ENCODE measurements at places on chromosomes 11 and 22.

DNA sequence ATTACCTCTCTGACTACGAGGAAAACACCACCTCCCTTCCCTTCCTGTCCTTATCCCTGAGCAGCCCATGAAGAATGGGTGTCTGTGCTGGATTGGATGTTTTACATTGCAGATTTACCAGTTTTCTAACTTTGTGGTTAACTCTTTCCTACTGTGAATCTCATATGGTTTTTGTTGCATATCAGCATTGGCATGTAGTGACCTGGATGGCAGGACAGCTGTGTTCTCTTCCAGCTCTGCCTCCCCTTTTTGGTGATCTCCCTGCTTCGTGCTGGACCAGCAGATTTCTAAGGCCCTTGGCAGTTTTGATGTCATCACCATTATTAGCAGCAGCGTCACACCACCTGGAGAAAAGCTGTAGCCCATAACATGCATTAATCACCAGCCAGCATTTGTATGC is 26.7 kb downstream of the OR6Q1 start:
- no peak for DNase-seq

DNA sequence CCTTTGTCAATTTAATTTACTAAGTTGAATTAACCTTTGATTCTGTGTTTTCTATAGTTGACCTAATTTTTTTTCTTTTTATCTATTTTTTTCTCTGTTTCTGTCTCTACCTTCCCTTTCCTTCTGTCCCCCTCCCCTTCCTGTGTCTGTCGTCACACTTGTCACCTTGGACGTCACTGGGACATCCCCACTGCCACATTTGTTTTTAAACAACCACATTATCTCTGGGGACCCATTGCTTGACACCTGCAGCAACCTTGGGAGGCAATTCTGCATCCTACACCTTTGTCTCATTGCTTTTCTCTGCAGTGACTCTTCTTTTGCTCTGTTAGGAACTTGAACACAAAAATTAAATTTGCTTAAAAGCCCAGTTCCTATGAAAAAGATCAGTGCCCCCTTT is 51.8 kb upstream of the TTC12 start:
- no peak for DNase-seq

- no peak for DNase-seq
Observed at GRCh38 chr22:32649515-32650200, 151.8 kb upstream of the TIMP3 start.

GRCh38 chr11:73154178-73154577 is 12.1 kb upstream of the FCHSD2 start:
- no peak for DNase-seq

DNA sequence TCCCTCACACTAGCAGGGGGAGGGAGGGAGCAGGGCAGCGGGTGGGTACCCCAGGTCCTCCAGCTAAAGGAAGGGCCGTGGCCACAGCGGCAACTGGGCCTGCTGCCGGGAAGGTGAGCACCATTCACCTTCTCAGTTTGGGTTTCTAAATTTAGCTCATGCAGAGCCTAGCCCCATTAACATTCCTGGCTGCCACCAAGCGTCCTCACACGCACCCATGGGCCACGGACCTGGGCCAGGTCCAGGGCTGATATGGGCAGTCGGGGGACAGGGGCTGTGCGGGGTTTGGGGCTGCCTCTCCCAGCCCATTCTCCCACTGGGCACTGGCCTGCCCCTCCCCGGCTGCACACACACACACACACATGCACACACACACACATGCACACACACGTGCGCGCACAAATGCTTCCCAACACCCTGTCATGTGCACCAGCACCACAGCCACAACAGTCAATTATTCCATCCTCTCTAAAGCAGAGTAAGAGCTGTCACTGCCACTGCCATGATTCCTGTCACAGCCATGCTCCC is 28.7 kb downstream of the SYT7 start:
- no peak for DNase-seq

GRCh38 chr11:62535802-62536201 is 10.8 kb downstream of the AHNAK start:
- DNase-seq: no peak

- no peak for DNase-seq
Observed at GRCh38 chr11:123265951-123266350, 70.9 kb upstream of the CLMP start.

- no peak for DNase-seq
Observed at GRCh38 chr11:2265396-2265795, 5.0 kb downstream of the ASCL2 start.

- no peak for DNase-seq
Observed at GRCh38 chr11:128890543-128891368, at the start of gene KCNJ5. Gene KCNJ5, plus strand, starts transcription at chr11:128891356. Its CDS starts 19,918 bp downstream, at chr11:128911274.

GRCh38 chr11:58507355-58507754 is 550 bp downstream of the OR5B21 start:
- DNase-seq: no peak

DNA sequence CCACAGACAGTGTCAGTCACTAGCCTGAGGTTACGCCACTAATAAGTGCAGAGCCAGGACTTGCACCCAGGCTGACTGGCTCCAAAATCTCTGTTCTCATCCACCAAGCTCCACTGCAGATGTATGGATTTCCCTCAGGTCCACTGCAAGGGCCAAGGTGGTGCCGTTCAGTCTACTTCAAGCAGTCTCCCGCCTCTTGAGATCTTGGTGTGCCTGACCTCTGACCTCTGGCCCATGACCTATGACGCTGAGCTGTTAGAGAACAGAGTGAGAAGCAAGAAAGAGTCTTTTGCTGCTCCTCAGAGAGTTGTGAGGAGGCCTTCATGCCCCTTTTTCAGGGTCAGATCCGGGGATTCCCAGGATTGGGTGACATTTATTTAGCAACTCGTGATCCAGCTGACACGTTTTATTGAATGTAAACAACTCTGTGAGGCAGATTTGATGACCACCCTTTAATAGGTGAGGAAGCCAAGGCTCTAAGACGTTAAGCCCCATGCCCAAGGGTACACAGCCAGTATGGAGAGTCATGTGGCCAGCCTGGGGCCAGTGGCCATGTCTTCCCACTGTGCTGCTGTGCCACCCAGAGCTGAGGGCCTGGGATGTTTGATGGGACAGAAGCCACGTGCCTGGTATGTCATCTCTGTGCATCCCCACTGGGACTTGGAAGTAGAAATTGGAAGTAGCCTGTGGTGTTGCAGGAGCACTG is 25.2 kb downstream of the DCPS start:
- DNase-seq: no peak

- DNase-seq: no peak
Observed at GRCh38 chr11:118167253-118167652, 9.2 kb downstream of the SCN2B start.

DNA sequence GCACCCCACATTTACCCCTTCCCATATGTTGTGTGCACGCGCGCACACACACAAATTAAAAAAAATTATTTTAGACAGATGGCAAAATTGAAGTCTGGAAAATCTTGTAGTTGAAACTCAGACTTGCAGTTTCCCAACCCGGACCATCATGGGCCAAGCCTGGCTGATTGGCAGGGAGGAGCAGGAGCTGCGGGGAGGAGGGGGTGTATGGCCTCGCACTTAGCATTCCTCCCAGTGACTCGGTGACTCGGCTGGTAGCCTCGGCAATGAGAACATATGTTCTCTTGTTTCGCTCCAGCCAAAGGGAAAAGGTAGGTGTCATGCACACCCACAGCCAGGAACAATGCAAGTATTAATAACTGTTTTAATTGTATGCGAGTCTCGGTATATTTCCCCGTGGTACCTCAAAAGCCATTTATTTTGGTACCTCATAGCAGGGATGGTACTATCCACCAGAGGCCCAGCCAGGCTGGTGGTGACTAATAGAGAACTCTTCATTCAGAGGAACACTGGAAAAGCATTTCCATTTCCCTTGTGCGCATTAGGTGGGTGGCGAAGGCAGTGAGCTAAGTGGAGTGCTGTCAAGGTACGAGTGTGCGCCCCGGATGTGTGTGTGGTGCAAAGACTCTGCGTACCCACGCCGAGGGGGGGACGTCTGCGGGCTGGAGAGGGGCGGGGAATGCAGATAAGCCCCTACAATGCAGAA is 92.5 kb downstream of the DSCAML1 start:
- DNase-seq: no peak

- DNase-seq: no peak
Observed at GRCh38 chr22:38949889-38950405, 7.5 kb upstream of the APOBEC3A start.

GRCh38 chr22:21028277-21029251 is 3.8 kb downstream of the SLC7A4 start:
- DNase-seq: no peak

- DNase-seq: no peak
Observed at GRCh38 chr22:44419429-44419828, 78.6 kb downstream of the RTL6 start.

- no peak for DNase-seq
Observed at GRCh38 chr11:120511116-120511819, at the start of gene GRIK4. Gene GRIK4, plus strand, starts transcription at chr11:120511748. Its CDS starts 148,571 bp downstream, at chr11:120660319.

- no peak for DNase-seq
Observed at GRCh38 chr11:45482331-45482730, 183.1 kb downstream of the CHST1 start.

DNA sequence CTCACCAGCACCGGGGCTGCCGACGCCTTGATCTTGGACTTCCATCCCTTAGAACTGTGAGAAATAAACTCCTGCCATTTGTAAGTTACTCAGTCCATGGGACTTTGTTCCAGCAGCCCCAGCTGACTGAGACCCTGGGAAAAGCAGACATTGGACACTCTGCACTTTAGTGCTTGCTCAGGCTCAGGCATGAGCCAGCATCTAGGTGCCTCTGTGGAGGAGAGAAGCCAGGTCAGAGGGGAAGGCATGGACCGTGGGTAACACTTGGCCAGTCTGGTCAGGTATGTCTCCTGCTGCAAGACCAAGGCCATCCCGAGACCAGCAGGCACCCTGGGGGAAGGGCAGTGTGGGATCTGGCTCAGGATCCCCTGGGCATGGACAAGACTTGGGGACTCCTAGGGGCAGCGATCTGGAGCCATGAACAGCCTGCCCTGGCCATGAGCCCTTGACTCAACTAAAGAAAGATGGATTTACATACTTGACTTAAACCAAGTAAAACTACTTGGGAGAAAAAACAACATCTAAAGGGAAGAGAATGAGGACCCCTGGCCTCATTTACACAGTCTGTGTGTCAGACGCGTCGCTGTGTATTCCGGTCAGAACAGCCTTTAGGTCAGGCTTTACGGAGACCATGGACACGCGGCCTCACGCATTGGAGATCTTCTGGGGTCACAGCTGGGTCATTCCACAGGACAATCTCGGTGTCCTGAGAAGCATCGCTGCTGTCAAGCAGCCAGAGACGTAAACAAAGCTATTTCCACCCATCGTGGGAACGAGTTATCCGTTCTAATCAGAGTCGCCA is 497.1 kb downstream of the BRD1 start:
- no peak for DNase-seq

GRCh38 chr11:96154802-96155520 is 188.0 kb downstream of the MAML2 start:
- DNase-seq: no peak

- no peak for DNase-seq
Observed at GRCh38 chr22:32684148-32684821, 117.2 kb upstream of the TIMP3 start.

DNA sequence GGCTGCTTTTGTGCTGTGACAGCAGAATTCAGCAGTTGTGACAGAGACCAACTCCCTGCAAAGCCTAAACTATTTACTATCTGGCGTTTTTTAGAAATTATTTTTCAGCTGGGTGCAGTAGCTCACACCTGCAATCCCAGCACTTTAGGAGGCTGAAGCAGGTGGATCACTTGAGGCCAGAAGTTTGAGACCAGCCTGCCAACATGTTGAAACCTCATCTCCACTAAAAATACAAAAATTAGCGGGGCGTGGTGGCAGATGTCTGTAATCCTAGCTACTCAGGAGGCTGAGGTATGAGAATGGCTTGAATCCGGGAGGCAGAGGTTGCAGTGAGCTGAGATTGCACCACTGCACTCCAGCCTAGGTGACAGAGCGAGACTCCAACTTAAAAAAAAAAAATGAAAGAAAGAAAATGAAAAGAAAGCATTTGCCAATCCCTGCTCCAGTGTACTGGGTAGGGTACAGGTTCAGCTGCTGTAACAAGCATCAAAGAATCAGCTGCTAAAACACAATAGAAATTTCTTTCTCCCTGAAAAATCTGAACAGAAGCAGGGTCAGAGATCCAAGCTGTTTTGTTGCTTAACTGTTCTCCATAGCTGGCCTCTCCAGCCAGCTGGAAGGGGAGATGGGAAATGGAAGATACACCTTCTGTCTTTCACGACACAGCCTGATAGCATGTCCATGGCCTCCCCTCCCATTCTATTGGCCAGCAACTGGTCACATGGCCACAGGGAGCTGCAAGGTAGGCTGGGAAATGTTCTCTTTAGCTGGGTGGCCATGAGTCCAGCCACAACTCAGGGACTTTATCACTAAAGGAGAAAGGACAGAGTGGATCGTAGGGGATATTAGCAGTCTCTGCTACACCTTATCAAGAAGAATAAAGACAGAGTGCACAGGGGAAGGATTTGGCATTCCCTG is 8.5 kb upstream of the NCF4 start:
- DNase-seq: no peak

- no peak for DNase-seq
Observed at GRCh38 chr11:86990031-86990430, 34.8 kb upstream of the FZD4 start.

DNA sequence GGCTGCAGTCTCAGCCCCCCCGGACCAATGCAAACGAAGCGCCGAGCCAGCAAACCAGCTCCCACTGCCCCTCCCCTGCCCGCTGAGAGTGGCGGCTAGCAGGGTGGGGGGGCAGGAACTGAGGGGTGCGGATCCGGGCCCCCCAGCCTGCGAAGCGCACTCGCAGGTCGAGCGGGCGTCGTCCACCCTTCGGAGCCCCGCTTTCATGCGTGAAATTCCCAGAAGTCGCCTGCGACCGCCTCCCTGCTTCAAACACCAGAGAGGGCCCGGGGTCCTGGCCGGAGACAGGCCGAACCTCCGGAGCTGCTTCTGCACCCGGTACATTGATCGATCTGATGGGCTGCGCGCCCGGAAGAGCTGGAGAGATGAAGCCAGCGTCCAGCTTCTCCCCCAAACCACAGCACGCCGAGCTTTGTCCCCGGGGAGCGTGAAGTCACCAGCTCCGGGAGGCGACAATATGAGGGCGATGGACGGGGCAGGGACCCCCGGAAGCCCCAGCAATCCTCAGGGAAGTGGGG is 646 bp upstream of the PATZ1 start:
- no peak for DNase-seq

DNA sequence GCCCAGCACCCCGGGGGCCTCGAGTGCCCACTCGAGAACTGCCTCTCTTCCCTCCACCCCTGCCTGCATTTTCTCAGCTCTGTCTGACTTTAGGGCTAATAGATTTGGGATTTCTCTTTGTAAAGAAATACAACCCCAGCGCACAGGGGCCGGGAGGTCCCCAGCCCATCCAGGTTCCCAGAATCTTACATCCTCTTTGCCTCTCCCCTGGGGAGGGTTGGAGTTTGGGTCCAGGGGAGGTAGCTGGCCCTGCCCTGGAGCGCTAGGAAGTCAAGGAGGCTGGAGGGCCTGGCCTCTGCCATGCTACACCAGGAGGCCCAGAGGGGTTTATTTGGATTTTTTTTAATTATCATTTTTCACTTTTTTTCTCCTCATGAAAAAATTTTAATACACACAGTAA is 65.7 kb upstream of the LMO1 start:
- no peak for DNase-seq

DNA sequence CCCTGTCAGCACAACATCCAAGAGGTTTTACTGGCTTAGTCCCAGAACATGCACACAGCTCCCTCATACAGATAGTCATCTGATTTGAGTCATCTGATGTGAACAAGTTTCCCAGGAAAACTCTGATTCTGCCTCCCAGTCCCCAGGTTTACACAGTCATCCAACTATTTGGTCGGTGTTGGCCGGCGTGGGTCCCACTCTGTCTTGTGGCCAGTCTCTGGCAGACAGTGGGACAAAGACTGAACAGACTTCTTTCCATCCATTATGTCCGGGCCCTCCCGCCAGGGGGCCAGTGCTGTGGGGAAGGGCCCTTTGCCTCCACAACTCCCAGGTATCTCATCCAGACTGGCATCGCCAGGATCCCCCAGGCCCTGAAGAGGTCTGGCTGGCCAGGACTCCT is 60.0 kb downstream of the BTG4 start:
- no peak for DNase-seq
